ENCODE measurements at places on chromosomes 1 and 21. TPM values are rescaled to one million over a fixed set of nuclear protein-coding genes. Genes with fewer than 3 reads are reported as not detected.

Gene FCAMR
- total RNA-seq: not detected

Gene KCNJ15
- not detected for total RNA-seq

DNA sequence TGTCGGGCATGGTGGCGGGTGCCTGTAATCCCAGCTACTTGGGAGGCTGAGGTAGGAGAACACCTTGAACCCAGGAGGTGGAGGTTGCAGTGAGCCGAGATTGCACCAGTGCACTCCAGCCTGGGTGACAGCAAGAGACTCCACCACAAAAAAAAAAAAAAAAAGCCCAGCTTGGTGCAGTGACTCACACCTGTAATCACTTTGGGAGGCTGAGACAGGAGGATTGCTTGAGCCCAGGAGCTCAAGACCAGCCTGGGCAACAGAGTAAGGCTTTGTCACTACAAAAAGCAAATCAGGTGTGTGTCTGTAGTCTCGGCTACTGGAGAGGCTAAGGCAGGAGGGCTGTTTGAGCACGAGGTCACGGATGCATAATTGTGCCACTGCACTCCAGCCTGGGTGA, 5.0 kb upstream of the H6PD start:
- peak; percentile 6 for DNase-seq
- H3K4me1 ChIP-seq: peaks cover 8% of the 10 kb centered on the region
- H3K27me3 ChIP-seq: no peaks in the 10 kb centered on the region

GRCh38 chr1:71184410-71184809, 103.6 kb upstream of the ZRANB2 start:
- no peak overlapping the region for H3K27ac ChIP-seq
- H3K4me3 ChIP-seq: no peak overlapping the region
- no peak for DNase-seq
- H3K36me3 ChIP-seq: no peaks in the 10 kb centered on the region

DNA sequence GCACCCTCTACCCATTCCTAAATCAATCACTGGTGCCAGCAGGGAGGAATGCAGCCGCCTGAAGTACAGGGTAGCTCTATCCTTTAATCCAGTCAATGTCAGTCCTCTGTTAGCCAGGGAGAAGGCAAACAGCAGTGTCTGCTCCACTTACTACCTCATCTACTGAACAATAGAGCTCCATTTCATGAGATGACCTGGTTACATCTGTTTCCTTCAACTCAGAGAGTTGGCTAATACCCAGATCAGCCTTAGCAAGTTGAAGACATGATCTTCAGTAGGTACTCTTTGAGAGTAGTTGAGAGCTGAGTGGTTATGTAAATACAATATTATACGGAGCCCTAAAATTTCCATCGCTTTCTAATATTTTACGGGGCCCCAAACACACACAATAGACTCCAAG, 46.1 kb upstream of the CD34 start:
- DNase-seq: no peak
- H3K4me1 ChIP-seq: peaks cover 9% of the 10 kb centered on the region
- H3K27ac ChIP-seq: no peak overlapping the region
- no peak overlapping the region for H3K4me3 ChIP-seq

DNA sequence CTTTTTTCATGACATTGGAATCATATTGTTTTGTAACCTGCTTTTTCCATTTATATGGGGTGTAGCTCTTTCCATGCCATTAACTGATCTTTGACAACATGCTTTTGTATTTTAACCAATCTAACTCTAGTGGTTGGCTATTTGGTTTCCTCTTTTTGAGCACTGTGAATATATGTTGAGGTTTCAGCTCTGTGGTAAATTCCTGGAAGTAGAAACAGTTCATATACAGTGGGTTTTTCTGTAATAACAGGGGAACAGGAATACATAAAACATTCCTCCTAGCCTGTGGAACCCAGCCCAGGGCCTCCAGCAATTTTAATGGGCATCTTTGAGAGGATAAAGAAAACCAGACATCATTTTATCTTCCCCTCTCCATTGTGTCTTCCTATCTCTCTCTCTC, 17.4 kb downstream of the AZIN2 start:
- peak overlapping the region; percentile 87 for H3K27ac ChIP-seq
- H3K4me1 ChIP-seq: peaks cover 22% of the 10 kb centered on the region
- no peaks in the 10 kb centered on the region for H3K27me3 ChIP-seq
- H3K36me3 ChIP-seq: peaks cover 6% of the 10 kb centered on the region
- no peak overlapping the region for H3K4me3 ChIP-seq
- DNase-seq: no peak

All from PC-3 (cell line).